Suprapubic skin (tissue), 4 donors: ENCODE measurements at places on chromosomes 2 and 18. TPM values are rescaled to one million over a fixed set of nuclear protein-coding genes. Genes with fewer than 3 reads are reported as not detected.
A peak's percentile ranks its signal among the peaks of the same experiment; 100 is the strongest.

DNA sequence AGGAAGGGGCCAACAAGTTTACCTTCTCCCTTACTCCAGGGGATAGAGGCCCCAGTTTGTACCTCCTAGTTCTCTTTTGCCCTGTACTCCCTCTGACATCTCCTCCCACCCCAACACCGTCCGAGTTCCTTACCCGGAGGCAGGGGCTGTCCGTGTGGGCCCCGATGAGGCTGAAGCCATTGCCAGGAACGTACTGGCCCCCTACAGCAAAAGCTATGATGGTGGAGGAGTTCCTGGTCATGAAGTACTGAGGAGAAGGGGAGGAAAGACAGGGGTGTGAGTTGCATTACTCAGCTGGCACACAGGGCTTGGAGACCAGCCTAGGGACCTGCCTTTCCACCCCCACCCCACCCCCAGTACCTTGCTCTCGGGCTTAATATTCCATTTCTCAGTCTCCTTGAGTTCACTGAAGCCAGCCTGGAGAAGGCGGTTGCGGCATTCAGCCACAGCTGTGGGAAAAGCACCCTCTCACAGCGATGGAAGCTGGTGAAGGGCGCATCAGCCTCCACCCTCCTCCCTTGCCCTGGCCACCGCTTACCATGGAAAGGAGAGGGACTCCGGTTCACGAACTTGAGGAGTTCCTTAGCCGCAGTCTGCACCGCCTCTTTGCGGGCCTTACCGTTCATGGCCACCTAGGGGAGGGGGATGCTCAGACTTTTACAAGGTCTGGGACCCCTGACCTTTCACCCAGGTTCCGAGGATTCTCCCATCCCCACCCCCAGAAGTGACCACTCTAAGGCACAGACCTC is 1.0 kb downstream of the DNPEP start:
- peak; percentile 74 for DNase-seq

SPDYA gene
- total RNA-seq = 1.2 TPM

DNA sequence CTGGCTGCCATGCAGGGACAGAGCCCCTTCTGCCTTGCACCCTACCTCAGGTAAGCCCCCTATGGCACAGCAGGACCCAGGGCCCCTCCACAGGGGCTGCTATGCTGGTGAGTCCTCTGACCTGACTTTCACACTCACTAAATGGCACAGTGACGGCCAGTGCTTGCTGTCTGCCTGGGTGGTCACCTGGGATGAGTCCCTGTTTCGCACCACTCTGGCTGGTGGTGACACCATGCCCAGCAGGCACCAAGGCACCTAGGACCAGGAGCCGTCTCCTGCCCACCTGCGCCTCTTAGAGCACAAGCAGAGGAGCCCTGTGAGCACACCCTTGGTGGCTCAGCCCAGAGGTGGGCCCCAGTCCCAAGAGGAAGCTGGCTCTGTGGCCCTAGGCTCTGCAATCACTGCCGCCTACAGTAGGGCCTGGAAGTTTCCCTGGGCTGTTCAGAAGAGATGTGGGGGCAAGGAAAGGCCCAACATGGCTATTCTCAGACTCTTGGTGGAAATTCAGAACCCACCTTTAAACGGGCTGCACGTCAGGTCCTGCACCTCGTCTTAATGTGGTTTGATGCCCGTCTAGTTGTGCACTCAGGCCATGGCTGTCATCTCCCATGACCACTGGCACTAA is 96.0 kb downstream of the PLB1 start:
- DNase-seq = peak; percentile 18

DIPK1C gene
- total RNA-seq = 3.6 TPM

MLPH gene
- 27.2 TPM for total RNA-seq

GRCh38 chr2:145960479-145961163 is 1440.7 kb upstream of the ZEB2 start:
- DNase-seq = no peak

DNA sequence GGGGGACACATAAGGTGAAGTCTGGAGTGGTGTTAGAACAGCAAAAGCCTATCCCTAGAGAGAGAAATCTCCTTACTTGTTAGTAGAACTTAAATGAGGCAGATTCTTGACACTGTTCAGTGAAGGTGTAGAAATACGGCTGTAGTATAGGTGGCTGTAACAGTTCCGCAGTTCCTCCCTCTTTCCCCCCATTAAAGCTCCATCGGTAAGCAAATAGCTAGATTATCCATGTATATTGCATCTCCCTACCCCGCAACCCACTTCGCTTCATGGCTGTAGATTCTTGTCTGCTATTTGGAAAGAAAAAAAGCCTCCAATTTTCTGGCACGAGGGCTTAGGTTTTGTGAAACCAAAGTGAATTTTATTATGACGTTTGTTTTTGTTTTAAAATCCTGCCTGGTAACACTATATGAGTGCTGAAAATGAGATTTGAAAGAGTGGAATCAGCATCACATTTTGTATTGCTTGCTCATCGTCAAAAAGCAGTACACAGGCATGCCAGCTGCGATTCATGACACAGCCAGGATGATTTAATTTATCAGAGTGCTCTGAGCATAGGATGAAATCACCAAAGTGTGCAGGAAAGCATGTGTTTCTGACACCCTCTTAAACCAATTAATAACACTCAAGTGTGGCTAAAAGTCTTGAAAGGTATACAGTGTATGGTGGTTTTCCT is 1.4 kb downstream of the FAM171B start:
- no peak for DNase-seq

IL36A gene
- total RNA-seq = not detected

DNA sequence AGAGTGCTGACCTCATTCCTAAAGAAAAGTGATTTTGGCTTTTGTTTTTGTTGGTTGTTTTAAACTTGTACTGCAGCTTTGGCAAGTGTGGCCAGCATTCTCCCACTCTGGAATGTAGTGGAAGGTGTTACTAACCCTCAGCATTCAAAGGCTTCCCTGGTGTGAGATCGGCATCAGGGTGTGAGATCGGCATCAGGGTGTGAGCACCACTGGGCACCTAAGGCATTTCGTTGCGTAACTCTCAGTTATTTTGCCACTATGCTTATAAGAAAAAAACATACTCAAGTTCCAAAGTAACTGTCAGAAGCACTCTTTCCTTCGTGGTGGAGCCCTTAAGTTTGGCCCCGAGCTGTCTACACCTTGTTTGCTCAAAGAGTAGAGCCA is 1.7 kb downstream of the CYBRD1 start:
- DNase-seq = no peak

GRCh38 chr18:61203151-61203550 is 130.1 kb upstream of the CDH20 start:
- DNase-seq = no peak

CFC1 gene
- total RNA-seq = not detected
